Suppressor macrophage treated with lipopolysaccharide for 4 hours (primary cell): ENCODE measurements at places on chromosomes 2 and 18.

- no peak for DNase-seq
Observed at GRCh38 chr18:74897971-74898657, 300.4 kb downstream of the ZNF407 start.

- DNase-seq, result no peak
Observed at GRCh38 chr2:209523041-209523740, 99.3 kb downstream of the MAP2 start.

- DNase-seq, result no peak
Observed at GRCh38 chr18:65608471-65608870, 142.3 kb upstream of the CDH7 start.

DNA sequence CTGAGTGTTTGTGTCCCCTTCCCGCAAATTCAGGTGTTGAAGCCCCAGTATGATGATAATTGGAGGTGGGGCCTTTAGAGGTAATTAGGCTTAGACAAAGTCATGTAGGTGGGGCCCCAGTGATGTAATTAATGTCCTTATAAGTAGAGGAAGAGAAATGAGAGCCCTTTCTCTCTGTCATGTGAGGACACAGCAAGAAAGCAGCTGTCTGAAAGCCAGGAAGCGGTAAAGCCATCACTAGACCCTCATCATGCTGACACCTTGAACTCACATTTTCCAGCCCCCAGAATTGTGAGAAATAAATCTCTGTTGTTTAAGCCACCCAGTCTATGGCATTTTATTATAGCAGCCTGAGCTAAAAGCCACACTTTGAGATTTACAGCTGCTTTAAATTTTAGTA lies 1580.0 kb downstream of the LRP1B start:
- DNase-seq, result no peak

- no peak for DNase-seq
Observed at GRCh38 chr2:229083606-229084340, 187.3 kb downstream of the PID1 start.
